ENCODE measurements at places on chromosomes 3 and 15.

DNA sequence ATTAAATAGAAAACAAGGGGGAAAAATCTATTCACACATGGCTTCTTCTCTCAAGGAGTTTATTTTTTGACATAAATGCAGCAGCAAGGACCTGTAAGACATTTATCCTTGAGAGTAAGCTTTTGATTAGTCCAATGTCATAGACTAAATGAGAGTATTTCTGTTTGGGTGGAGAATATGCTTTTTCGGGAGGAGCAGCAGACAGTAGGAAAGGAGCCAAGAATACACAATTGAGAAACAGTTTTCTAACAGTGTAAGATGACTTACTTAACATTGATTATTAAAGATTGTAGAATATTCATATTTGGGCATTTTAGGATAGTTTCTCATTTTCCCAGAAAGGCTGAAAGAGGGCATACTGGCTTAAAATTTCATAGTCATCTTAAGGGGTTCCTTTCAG is 65.9 kb upstream of the PAQR5 start:
- no peak for DNase-seq

DNA sequence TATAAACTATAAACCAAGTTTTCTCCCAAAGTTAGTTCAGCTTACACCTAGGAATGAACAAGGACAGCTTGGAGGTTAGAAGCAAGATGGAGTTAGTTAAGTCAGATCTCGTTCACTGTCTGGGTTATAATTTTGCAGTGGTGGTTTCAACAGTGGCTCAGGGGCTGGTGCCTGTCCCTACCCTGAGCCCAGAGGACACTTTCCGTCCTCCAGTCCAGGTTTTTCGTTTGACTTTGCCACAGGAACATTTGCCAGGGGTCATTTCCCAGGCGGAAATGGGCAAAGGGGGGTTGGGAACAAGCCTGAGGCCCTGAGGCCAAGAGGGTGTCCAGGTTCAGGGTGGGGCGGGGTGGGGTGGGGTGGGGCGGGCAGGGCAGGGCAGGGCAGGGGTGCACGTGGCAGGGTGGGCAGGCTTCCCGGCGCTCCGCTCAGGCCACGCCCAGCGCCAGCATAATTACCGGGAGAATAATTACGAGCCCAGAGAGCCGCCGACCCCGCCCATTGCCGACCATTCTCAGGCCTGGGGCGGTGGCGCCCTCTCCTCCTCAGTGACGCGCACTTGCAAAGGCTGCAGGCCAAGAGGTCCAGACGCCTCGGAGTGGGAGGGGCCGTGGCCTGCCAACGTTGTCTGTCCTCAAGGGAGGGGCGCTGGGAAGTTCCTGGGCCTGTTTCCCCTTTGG is 70.4 kb downstream of the KLF13 start:
- DNase-seq: peak; percentile 59

DNA sequence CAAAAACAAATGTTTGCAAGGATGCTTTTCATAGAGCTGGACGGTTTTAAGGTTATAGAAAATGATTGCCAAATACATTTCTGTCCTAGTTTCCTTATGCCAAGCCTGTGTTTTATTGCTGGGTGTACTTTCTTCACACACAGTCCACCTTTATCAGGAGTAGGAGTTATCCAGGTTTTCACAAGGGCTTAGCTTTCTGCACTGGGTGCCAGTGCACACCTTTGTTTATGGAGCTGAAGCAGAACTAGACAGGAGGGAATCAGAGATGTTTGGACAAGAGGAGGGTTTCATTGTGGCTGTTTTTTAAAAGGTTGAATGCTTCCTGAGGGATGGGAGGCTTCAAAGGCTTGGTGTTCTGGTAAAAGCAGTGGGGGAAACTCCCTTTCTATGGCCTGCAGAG is 29.5 kb upstream of the FAM3D start:
- DNase-seq: no peak

DNA sequence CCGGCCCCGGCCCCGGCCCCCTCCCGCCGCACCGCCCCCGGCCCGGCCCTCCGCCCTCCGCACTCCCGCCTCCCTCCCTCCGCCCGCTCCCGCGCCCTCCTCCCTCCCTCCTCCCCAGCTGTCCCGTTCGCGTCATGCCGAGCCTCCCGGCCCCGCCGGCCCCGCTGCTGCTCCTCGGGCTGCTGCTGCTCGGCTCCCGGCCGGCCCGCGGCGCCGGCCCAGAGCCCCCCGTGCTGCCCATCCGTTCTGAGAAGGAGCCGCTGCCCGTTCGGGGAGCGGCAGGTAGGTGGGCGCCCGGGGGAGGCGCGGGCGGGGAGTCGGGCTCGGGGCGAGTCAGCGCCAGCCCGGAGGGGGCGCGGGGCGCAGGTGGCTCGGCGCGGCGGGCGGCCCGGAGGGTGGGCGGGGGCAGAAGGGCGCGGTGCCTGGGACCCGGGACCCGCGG is 352 bp downstream of the CHRD start:
- DNase-seq: peak; percentile 27

DNA sequence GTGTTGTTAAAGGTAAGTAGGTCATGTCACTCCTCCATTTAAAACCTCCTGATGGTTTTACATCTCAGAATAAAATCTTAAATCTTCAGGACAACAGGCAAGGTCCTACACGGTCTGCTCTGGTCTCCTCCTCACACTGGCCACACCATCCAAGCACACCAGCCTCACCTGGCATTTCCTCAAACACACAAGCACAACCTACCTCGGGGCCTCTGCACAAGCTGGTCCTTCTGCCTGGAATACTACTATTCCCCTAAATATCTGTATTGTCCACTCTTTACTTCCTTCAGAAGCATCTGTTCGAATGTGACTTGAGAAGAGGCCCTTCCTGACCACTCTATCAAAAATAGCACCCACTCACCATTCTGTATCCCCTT is 1.8 kb downstream of the GORASP1 start:
- DNase-seq: no peak

DNA sequence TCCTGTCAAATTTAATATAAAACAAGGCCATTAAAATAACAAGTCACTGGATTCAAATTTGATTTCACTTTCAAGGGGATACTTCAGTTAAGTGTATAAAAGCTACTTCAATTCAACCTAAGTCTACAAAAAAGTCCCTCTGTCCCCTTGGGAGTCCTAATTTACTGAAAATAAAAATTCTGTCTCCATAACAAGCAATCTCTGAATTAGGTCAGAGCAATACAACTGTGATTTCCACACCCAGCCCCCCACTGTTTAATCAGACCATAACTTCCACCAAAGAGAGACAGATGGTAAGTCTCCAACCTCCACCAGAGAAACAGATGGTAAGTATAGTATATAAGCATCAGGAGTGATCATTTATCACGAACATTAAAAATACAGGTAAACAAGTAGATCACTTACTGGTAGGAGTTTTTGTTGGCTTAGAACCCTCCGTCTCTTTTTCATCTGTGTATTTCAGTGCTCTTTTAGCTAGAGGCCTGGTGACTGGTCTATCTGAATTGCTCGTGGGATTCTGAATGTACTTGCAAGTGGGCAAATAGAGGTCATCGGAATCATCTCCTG is 12.1 kb downstream of the SGO1 start:
- DNase-seq: no peak

GRCh38 chr3:60948488-60948887 is 302.8 kb downstream of the FHIT start:
- DNase-seq: no peak

- no peak for DNase-seq
Measured at GRCh38 chr3:71413572-71413971, 170.0 kb downstream of the FOXP1 start.

DNA sequence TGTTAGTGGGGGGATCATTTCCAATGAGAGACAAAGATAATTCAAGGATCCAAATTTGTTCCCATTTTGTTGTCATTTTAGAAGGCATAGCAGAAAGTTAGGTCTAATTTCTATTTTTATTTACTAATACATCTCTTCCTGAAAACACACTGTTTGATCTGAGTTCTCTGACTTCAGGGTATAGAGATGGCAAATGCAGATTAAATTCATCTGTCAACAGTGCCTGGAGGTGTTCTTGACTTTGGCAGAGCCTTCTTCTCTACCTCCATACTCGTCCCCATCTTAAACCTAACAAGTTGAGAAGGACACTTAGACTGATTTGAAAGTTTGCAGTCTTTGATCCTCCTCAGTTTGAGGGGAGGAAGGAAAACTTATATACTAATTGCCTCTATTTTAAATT is 308.2 kb downstream of the SOX2 start:
- no peak for DNase-seq

DNA sequence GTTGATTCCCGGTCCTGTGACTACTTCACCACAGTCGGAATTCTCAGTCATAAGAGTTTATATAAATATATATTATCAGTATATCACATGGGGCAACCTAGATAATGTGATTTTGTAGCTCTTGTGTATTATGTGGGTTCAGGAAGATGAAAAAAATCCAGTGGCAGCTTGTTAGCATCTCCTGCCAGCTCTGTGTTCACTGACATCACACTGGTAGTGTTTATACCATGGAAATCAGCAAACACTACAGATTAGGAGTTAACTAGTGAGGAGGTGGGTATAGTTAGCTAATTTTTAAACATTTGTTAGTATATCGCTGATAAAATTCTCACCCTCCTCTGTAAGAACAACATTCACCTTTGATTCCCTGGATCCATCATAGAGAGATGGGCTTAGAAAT is 44.5 kb upstream of the KCNMB2 start:
- DNase-seq: no peak

DNA sequence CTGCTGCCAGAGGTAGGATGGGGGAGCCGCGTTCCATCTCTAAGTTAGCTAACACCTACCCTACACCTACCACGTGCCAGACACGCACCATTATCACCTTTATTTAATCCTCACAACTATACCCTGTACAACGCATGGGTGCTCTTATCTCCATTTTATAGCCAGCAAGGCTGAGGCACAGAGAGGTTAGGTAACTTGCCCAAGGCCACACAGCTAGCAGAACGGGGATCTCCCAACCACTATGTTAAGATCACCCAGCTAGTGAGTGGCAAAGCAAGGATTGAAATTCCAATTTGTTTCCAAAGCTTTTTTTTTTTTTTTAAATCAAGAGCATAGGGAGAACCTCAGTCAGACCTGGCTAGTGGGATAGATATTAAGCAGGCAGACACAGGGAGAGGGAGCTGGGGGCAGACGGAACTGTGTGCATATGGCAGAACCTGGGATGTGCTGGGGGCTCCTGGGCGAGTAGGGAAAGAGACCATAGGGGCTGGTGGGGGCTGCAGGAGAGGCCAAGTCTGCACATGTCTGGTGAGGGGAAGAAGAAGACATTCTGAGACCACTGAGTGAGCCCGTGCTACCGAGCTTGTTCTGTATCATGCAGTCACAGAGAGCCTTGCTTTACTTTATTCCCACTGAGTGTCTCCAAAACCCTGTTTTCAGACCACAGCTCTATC is 196.3 kb upstream of the TPM1 start:
- no peak for DNase-seq

- DNase-seq: no peak
Measured at GRCh38 chr3:106256249-106256957, 387.6 kb upstream of the CBLB start.

GRCh38 chr3:65795166-65795565 is 243.6 kb downstream of the MAGI1 start:
- DNase-seq: no peak

DNA sequence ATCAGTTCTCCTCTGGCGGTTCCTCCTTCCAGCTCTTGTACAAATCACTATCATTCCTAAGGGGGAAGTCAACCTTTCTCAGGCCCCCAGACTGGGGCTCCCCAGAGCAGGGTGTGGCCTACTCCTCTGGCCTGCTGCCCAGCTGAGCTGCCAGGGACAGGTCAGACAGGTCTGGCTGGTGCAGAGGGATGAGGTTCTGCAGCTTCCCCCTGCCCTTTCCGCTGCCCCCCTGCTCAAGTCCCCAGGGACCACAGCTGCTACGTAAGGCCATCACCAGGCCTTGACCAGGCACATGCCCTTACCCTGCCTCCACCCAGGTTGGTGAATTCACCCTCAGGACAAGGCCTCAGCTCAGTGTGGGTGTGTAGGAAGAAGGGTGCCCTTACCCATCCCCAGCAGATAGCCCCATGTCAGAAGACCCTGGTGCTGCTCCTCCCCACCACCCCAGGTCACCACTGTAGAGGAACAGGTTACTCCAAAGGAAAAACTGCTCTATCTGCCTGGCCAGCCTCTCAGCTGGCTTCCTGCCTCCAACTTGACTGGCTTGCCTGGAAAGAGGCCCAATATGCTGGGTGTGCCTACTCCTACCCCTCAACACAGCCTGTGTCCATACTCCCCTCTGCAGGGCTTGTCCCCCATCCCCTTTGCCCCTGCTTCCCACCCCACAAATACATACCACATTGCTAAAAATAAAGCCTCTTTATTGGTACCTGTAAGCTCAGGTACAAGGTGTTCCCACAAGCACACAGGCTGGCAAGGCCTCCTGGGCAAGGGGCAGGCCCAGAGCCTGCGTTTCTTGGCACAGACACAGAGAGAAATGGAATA is 12.0 kb downstream of the CSRNP1 start:
- peak; percentile 74 for DNase-seq

DNA sequence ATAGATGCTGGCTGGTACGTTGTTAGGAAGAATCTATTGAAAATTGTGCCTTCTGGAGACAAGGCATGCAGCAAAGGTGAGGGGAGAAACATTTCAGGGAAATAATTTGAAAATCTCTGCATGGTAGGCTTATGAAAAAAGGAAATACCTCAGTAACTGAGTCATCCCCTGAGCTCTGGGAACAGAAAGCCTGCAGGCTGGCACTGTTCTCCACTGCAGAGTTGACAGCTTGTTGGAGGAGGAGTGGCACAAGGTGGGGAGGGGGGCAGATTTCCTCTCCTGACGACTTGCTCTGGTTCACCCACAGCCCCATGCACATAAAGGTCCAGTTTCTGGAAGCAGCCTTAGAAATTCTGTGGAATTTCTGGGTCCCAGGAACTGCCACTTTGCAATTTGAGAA is 179.4 kb downstream of the ABHD5 start:
- no peak for DNase-seq

DNA sequence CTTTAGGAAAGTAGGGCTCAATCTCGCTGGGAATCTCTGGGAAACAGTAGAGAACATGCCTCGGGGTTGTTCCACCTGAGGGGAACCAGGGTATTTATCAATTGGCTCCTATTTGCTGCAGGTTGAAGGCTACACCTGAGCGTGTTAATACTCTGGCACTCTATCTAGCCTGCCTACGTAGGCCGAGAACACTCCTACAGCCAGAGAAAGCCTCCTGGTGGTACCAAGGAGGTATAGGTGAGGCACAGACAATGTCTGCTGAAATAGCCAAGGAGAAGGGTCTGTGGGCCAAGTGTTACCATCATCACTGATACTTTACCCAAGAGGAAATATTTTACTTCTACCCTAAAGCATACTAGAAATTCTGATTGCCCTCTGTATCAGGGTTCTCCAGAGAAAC is 341.0 kb upstream of the UBE2E2 start:
- no peak for DNase-seq

DNA sequence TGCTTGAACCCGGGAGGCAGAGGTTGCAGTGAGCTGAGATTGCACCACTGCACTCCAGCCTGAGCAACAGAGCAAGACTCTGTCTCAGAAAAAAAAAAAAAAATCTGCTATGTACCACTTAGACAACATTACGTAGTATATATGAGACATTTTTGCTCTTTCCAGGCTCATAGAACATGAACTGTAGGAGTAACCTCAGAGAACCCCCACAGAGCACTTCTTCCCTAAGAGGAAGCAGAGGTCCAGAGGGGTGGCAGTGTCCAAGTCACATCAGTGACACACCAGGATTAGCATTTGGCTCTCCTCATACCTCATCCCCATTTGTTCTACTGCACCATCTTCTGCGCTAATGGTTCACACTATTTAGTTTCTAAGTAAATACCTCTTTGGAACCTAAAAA is 33.7 kb downstream of the ARRDC4 start:
- DNase-seq: no peak

GRCh38 chr15:51046799-51047449 is 47.8 kb downstream of the TNFAIP8L3 start:
- DNase-seq: no peak

GRCh38 chr15:82159922-82160321 is 102.6 kb downstream of the EFL1 start:
- no peak for DNase-seq

All from NCI-H2029 (cell line).